Kidney (tissue), 22 donors: ENCODE measurements at places on chromosomes 5 and 9.

DNA sequence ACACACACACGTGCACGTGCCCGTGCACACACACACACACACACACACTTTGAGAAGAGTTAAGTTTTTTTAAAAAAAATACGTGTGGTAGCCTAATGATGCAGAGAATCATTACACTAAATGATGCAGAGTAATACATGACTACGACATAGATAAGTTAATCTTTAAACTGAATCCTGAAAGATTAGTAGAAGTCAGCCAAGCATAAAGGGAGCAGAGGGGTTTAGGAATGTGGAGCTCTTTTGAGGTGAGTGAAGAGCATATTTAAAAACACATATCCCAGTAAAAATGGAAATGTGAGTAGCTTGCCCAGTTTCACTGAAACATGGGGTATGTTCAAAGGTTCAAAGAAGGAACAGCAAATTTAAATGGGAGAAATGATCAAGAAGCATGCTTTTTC lies 61.3 kb upstream of the TYRP1 start:
- DNase-seq, result peak; percentile 70

DNA sequence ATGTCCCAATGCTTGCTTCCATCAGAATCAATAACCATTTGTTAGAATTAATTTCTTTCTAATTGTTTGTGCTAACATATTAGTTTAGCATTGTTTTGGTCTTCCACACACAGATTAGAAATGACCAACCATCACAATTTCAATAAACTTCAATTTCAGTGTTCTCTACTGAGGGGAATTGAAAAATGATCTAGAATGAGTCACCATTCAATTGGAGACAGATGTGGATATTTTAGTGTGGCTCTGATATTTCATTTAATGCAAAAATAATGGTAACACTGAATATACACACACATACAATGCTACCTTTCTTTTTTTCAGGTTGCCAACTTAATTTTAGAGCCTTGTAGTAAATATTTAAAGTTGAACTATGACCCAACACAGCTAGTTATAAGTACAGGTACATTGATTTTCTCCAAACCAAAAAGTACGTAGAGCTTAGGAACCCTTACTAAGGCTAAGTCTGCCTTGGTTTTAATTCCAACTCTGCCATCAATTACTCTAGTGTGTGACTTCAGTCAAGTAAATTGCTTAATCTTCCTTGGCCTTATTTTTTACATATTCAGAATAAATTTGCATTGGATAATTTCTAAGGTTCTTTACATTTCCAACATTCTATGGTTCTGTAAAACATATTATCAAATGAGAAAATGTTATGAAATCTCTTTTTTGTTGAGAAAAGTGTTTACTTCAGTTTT lies 143.9 kb downstream of the DMRTA1 start:
- no peak for DNase-seq

DNA sequence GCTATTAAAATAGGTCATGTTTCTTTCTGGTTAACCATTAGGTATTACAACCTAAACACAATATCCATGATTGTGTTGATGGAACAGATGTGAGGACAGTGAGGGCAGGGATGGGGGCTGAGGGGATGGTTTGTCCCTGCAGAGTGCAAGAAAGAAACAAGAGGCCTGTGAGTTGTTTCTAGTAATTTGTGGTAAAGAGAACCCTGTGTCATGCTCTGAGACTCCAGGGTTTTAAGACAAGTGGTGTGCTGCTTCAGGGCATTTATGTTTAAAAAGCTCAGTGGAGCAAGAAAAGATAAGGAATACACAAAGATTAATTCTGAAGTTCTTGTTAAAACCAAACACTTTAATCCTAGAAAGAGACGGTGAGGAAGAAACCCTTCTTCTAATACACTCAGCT lies 656.5 kb downstream of the TLE1 start:
- no peak for DNase-seq

GRCh38 chr5:79754865-79755555 lies 65.4 kb downstream of the CMYA5 start:
- no peak for DNase-seq

DNA sequence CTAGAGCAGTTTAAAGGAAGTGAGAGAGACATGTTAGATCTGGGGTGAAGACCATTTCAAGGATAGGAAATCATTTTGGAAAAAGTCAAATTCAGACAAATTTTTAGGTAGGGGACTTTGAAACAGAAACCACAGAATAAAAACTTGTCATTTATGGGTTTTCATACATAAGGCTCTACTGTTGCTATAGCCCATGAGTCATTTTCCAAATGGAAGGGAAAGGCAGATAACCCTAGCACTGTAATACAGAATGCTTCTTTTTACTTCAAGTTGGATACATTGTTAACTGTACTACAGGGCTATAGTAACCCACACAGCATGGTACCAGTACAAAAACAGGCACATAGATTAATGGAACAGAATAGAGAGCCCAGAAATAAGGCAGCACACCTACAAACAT lies 455.4 kb downstream of the EBF1 start:
- no peak for DNase-seq

GRCh38 chr9:124834591-124834990 lies 18.7 kb upstream of the WDR38 start:
- no peak for DNase-seq

DNA sequence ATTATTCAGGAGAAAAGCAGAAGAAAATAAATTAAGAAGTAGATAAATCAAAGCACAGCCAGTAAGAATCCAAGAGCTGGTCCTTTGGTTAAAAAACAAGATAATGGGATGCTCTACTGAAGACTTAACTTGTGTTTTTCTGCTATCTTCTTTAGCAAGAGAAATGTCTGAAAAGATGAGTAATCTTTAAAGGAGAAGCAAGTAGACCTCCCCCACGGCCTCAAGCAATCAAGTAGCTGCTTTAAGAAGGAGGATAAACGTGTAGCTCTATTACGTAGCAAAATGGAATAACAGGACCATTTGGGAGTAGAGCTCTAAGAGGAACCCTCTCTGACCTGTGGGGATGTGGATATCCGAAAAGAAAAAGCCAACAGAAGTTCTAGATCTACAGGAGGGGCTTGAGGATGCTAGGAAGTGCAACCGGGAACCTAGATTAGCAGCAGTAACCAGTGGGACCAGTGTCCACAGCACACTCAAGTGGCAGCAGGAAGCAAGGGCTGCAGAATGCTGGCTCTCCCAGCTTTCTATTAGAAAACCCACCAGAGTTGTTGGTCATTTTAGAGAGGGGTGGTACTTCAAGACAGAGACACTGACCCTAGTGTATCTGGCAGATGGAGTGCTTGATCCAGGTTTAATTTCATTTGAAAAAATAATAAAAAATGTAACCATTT lies 185.4 kb downstream of the GABBR2 start:
- DNase-seq, result no peak

DNA sequence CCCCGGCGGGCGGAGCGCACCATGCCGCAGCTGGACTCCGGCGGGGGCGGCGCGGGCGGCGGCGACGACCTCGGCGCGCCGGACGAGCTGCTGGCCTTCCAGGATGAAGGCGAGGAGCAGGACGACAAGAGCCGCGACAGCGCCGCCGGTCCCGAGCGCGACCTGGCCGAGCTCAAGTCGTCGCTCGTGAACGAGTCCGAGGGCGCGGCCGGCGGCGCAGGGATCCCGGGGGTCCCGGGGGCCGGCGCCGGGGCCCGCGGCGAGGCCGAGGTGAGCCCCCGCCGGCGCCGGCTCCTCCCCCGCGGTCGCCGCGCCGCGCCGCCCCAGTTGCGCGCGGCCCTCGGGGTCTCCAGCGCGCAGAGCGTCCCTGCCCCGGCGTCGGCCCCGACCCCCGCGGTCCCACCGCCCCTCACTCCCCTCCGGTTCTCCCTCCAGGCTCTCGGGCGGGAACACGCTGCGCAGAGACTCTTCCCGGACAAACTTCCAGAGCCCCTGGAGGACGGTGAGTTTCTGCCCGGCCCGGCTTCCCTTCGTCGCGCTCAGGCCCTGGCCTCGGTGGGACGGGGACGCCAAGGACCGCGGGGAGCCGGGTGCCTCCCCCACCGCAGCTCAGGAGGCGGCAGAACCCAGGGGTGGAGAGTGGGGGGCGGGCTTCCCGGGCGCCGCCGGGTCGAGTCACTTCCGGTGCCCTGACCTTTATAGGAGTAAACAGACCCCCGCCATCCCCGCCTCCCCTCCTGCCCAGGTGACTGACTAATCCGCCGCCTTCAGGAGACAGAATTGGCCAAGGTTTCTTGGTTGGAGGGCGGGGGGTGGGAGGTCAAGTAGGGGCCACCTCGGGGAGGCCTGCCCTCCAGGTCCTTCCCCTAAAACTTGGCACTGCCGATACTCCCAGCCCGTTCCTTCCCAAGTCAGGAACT lies 665 bp downstream of the TCF7 start:
- DNase-seq, result peak; percentile 82

- DNase-seq, result no peak
These were observed 1034.8 kb downstream of the CDH12 start for GRCh38 chr5:21818370-21818720.
